Stimulated activated CD4-positive, alpha-beta T cell treated with anti-CD3 and anti-CD28 coated beads, Interleukin-1b, Interleukin-23, amount 100 ng/mL, for 24 hours (primary cell): ENCODE measurements at places on chromosomes 2 and 18.

GRCh38 chr2:196750977-196751631, 48.4 kb downstream of the GTF3C3 start:
- peak; percentile 29 for DNase-seq

DNA sequence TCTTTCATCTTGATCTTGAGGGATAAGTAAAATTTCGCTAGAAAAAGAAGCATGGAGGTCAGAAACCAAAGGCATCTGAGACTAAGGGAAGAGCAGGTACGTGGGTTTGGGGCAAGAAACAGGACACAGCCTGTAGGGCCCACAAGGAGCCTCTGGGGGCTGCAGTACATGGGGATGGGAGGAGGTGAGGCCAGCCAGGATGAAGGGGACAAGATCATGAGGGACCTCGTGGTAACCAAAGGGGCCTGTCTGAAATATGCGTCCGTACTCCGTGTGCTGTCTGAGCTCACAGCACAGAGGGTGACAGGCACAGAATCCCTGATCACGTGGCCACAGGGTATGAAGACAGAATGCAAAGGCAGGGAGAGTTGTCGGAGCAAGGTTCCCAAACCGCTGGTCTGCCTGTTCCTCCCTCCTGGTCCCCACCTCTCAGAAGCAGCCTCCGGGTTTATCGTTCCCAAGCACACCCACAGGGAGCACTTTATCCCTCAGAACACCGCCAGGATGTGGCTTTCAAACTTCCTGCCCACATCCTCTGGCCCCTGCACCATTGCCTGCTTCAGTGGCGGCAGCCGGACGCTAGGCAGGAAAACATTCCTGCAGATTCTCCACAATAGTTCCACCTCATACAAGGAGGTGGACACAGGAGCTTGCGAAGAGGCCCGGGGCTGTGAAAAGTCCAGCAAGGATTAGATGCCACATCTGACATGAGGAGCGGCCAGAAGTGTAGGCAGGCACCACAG, 12.0 kb downstream of the TMEM163 start:
- no peak for DNase-seq

DNA sequence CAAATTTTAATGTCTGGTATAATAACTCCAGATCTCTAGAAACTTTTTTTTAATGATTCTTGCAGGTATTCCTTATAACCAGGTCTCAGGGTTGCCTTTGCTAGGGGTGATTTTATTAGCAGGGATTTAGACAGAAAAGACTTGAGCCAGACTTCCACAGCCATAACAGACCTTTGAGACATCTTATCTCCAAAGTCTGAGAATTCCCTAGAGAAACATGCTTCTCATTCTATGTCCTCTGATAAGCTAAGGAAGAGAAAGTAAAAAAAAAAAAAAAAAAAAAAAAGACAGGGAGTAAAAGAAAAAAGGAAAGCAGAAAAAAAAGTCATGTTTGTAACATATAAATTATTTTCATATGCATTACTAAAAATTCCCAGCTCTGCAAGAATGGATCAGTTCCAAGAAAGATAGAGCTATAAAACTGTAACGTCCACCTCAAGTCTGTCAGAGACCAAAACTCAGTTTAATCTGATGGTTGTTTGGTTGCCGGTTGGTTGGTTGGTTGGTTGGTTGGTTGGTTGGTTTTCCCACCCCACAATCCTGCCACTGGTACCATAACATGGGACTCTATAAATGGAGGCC, 153.8 kb downstream of the COL6A3 start:
- no peak for DNase-seq

- DNase-seq, result no peak
Observed at GRCh38 chr2:240358821-240359397, 76.6 kb upstream of the GPC1 start.

DNA sequence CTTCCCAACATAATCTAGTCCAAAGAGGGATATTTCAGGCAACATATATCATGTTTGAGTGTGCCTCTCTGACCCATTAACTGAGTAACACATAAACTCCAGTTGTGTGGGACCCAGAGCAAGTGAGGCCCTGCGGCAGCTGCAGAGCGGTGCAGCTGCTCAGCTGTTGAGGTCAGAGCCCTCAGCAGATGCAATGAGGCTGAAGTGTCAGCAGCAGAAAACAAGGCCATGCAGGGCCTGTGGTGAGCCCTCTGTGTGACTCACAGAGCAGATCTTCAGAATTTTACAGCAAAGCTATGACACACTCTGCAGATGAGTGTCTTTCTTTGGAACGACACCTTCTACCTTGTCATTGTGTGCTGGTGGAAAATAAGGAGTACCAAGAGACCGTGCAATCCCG, 168.5 kb downstream of the CBLN2 start:
- DNase-seq, result no peak

GRCh38 chr2:239015901-239016675, 168.2 kb downstream of the TWIST2 start:
- DNase-seq, result no peak

DNA sequence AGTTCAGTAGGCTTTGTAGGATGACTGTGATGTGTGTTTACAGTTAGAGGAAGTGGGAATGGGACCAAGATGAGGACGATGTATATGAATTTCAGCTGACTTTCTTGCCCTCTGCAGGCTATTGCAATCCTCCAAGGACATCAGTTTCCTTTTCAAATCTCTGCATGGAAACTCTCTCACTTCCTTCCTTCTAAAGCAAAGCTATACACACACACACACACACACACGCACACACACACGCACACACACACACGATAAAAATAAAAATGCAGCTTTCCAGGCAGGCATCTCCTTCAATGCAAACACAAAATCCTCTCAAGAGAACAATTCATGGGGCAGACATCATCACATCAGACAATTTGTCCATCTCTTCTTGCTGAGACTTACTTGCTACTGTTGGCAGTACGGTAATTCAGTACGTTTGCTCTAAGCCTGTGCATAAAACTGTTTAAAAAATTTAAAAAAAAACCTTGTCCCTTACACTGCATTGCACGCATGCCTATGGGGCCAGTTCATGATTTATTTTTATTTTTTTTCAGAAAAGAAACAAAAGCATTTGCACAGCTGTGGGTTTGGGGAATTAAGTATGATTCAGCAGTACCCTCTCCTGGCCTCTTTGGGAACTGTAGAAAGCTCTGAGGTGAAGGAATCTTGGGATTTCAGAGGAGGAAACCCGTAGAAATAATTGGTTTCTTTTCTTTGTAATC, 27.1 kb upstream of the ICOS start:
- no peak for DNase-seq

DNA sequence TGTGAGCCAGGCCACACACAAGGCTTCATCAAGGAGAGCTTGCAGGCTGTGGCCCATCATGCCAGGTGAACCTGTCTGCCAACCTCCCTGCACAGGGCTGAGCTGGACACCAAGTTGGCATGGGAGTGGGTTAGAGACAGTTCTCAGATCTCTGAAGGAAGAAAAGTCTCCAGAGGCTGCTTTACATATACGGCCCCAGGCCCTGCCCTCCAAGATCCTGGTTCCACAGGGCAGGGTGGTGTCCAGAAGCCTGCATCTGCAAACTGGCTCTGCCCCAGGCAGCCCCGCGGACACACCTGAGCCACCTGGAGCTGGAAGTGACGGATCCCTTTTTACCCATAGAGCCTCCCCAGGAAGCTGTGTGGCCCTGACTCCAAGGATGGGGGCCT, 24.2 kb upstream of the HES6 start:
- DNase-seq, result no peak

DNA sequence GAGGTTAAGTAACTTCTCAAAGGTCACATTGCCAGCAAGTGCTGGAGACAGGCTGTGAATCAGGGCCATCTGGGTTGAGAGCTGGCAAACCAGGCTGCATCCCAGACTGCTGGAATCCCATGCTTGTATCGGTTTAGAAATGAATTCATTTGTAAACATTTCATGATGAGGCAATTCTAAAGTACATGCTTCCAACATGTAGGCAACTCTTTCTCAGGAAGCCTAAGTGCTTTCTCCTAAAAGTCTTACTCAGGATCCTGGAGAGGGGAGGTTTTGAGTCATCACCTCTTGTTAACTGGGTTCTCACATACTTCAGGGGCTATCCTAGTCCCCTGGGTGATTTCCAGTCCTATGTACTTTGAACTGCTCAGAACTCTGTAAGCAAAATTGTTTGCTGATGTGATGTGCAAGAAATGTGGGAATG, 416.5 kb downstream of the MEIS1 start:
- no peak for DNase-seq

DNA sequence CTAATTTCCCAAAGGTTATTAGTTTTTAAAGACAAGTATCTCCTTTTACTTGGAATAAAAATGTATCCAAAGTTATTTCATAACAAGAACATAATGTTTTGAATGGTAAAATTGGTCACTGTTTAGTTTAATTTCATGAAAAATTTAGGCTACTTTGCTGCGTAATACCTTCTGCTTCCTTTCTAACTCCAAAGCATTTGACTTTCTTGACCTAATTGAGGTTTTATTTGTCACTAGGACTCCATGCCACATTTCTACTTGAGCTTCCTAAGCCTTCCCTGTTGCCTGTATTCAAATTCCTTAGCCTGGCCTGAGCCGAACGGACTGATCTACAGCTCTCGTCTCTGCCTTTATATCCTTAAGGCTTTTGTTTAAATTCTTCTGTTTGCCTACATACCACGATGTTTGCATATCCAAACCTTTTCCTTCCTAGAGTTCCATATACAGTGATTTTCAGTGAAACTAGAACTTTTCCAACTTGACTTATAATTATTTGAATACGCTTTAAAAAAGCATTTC, 25.1 kb downstream of the ARMC9 start:
- no peak for DNase-seq

DNA sequence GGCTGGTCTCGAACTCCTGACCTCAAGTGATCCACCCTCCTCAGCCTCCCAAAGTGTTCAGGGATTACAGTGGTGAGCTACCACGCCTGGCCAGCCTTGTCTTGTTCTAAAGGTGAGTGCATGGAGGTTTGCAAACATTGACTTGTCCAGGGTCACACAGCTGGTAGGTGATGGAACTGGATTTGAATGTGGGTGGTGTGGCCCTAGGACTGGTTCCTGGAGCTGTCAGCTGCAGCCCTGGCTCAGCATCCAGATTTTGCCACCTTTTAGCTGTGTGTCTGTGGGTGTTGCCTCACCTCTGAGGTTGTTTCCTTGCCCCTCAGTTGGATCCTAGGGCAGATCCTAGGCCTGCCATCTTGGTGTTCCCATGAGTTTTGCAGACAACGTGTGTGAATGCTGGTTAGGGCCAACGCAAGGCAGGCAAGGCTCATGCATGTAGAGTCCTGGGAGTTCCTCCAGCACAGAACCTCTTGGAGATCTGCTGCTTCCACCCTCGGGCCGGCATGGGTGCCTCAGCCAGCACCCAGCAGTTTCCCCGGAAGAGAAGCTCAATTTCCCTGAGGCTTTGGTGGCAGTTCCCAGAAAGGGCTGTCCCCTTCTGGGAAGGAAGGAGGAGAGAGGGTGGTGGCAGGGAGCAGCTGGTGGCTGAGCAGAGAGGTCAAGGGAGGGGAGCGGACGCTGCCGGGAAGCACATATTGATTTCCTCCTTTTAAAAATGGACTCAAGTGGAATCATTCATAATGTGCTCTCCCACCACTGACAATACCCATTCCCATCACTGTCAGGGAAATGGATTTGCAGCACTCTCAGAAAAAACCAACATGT, 127.6 kb upstream of the HS6ST1 start:
- DNase-seq, result no peak

- no peak for DNase-seq
Observed at GRCh38 chr2:176100547-176101140, 1.0 kb downstream of the HOXD12 start.

GRCh38 chr2:189213250-189213649, 33.7 kb upstream of the COL5A2 start:
- no peak for DNase-seq

- DNase-seq, result peak; percentile 62
Observed at GRCh38 chr2:29196792-29197788, 81.9 kb downstream of the CLIP4 start.

- DNase-seq, result no peak
Observed at GRCh38 chr2:142878031-142878678, 691 bp downstream of the KYNU start.

GRCh38 chr2:38436227-38436664, 59.2 kb upstream of the ATL2 start:
- DNase-seq, result no peak

- no peak for DNase-seq
Observed at GRCh38 chr2:60676706-60677330, 79.2 kb upstream of the PAPOLG start.

DNA sequence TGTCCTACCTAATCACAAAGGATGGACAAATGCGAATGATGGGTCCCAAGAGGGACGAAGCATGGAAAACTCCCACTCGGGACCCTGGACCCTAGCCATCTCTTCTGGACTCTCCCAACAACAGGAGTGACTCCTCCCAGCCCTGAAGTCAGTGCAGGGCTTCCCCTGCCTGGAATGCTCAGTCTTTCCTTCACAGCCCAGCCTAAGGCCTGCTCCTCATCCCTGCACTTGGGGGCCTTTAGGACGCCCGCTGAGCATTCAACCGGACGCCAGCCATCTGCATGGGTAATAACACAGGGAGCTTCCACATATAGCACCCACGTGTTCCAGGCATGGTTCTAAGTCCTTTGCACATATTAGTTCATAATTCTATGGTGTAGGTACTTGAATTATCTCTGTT, 237.5 kb downstream of the KLHL29 start:
- DNase-seq, result no peak

DNA sequence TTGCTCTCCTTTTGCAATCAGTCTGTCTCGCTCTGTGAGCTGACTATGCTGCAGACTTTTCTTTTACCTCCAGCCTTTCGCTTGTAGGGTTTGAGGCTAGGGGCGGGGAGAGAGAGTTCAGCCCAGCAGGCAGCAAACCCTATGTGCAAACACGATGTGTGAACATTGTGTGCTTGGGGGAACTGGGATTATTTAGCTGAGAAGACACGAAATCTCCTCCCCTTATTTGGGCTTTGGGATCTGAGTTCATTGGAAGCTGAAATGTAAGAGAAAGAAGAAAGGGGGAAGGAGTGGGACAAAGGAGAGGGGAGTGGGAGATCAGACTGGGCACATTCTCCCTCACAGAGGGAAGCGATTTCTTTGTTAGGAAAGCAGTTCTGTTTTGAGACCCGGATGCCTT, 189.6 kb upstream of the TNP1 start:
- no peak for DNase-seq

GRCh38 chr2:124333784-124334183, 308.7 kb downstream of the CNTNAP5 start:
- DNase-seq, result no peak

- no peak for DNase-seq
Observed at GRCh38 chr2:10237392-10238321, 65.0 kb upstream of the HPCAL1 start.

- DNase-seq, result no peak
Observed at GRCh38 chr2:33223856-33224255, 252.6 kb upstream of the RASGRP3 start.

GRCh38 chr2:45578056-45578843, 32.8 kb downstream of the SRBD1 start:
- no peak for DNase-seq
